ENCODE measurements at places on chromosomes 4 and X.

DNA sequence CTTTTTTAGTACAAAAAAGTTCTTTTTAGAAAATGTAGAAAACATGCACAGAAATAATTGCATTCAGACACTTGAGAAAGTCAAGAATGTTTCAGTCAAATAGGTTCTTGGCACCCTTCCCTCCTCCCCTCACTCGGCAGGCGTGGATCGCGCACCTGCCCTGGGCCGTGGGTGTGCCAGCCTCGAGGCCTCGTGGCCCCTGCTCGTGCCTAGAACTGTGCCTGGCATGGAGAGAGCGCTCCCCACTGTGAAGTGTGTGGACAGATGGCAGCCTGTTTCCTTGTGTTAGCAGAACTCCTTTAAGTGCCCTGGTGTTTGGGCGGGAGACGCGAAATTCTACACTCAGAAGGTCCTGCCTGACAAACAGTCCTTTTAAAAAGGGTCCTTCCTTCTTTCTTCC, 14.7 kb downstream of the RGS12 start:
- DNase-seq, result no peak

GRCh38 chr4:24885342-24885741, 27.5 kb downstream of the CCDC149 start:
- no peak for DNase-seq

GRCh38 chrX:132990835-132991234, 32.4 kb upstream of the HS6ST2 start:
- no peak for DNase-seq

DNA sequence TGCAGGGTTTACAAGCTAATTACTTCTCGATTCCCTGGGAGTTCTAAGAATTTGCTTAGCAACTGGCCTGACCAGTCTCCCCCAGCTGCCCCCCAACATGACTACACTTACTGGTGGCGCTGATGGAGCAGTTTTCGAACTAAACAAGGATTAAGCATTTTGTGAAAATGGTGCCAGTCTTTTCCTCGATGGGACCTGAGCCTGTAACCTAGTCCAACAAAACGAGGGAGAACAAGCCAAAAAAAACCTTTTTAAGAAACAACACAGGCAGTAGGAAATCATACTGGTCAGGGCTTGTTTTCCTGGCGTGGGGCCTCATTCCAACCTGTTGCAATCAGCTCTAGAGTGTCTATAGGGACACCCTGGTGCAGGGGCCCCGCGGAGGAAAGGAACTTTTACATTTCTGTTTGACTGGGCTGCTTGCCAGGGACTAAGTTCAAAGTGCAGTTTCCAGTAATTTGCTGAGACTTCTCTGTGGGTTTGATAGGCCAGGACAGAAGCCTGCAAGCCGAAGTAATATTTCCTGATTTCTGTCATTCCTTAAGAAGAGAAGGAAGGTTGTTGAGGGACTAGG, 158.7 kb downstream of the SPRY1 start:
- peak; percentile 41 for DNase-seq

DNA sequence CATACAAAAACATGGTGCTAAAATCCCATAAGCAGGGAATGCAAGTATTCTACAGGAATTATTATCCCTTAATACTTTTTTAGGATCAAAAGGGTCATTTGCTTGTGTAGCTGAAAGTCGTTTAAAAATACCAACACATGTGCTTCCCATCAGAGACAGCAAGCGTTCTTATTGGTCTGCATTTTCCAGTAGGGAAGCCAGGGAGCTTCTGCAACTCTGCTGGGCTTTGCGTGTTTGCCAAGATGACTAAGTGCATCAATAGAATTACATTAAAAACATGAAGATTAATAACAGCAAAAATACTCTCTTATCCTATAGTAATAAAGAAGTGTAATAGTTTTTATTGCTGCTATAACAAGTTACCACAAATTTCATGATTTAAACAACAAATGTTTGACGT, 111.2 kb downstream of the QDPR start:
- no peak for DNase-seq

GRCh38 chr4:150096625-150097024, 18.4 kb downstream of the DCLK2 start:
- DNase-seq, result no peak

DNA sequence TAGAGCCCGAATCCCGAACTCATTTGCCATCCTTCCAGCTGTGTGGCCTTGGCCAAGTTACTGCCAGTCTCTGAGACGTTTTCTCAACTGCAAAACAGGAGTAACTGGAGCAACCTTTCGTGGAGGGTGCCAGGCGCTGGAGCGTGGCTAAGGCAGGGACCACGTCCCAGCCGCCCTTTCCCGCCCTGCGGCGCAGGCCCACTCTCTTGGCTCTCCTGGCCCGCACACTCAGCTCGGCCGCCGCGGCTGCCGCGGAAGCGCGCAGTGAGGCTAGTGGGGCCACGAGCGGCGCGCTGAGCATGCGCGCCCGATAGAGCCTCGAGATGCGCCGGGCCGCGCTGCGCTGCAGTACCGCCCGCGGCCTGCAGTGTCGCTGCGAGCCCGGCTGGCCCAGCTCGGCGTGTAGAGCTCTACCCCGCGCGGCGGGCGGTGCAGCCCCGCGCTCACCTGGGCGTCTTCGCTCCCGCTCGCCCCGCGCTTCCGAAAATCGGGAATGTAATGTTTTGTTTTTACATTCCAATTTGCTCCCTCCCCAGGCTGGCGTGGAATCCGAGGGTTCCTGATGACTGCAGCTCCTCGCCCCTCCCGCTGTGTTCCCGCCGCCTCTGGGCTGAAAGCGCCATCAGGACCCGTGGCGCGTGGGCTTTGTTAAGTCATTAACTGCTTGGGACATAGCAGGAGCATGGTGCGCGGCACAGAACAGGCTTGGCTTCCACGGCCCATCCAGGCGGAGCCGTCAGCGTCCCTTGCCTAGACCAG, 4.0 kb upstream of the ZNF518B start:
- DNase-seq, result no peak

DNA sequence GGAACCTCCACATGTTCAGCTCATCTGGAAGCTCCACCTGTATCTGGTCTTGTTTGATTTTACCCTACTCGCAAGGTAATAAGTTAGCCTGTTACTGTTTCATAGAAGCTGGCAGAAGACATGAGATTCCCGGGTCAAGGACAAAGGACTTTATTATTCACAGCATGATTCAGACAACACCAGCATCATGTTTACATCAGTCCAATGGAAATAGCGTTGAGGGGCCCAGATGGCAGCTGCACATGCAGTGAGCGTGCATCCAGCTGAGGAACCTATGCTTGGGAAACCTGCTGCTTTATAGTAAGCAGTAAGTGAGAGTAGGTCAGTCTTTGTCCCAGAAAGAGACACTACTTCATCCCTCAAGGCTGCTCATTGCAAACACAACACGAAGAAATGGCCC, 19.8 kb downstream of the TSPAN5 start:
- no peak for DNase-seq

- no peak for DNase-seq
These were observed 127.0 kb downstream of the PCDH7 start for GRCh38 chr4:30847167-30847566.

- no peak for DNase-seq
These were observed 67.8 kb downstream of the USP38 start for GRCh38 chr4:143252478-143252877.

DNA sequence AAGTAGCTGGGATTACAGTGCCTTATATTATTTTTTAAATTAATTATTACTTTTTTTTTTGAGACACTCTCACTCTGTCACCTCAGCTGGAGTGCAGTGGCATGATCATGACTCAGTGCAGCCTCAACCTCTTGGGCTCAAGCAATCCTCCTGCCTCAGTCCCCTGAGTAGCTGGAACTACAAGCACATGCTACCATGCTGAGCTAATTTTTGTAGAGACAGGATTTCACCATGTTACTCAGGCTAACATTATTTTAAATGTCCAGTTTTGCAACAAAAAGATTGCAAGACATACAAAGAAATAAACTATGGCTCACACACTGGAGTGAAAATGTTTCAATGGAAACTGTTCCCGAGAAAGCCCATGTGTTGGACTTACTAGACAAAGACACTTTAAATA, 59.2 kb downstream of the MND1 start:
- no peak for DNase-seq

DNA sequence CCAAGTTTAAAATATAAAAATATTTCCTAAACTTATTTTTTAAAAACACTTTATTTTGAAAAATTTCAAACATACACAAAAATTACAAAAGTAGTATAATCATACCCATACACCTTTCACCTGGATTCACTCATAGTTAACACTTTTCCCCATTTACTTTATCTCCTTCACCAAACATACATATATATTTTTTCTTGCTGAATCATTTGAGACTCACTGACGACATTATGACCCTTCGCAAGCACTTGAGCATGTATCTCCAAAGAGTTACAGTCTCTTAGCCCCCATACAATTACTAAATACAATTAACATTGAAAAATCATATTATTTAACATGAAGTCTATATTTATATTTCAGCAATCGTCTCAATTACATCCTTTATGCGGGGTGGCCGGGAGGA, 19.8 kb downstream of the RXFP1 start:
- no peak for DNase-seq

GRCh38 chr4:80173401-80173800, 23.9 kb upstream of the PRDM8 start:
- DNase-seq, result peak; percentile 44

Measured in RCC 7860 (cell line).